Ammon's horn (tissue), 1 donor: ENCODE measurements at places on chromosomes 2 and 18.
A peak's percentile ranks its signal among the peaks of the same experiment; 100 is the strongest.

DNA sequence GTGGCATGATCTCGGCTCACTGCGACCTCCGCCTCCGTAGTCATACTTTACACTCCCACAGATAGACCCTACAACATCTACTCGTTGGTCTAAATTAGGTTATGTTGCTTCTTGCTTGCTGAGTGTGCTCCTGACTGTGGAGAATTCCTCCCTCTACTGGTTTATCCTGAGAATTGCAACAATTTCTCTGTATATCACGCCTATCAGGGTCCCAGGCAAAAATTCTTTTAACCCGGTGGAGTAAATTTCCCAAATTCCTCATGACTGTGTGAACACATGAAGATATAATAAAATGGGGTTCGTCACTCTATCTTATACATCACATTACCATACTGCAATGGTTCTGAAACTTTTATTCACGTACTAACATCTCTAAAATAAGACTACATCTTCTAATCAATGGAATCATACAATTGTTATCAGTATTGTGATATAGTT lies 156.7 kb downstream of the EVA1A start:
- DNase-seq, result peak; percentile 51

DNA sequence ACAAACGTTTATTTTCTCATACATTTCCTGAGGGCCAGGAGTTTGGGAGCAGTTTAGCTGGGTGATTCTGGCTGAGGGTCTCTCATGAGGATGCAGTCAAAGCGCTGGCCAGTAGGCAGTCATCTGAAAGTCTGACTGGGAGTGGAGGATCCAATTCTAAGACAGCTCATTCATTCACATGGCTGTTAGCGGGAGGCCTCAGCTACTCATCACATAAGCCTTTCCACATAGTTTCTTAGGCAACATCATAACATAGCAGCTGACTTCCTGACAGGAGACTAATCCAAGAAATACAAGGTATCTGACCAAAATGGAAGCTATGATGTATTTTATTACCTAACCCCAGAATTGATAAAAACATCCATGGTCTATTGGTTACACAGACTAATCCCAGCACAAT lies 2.9 kb upstream of the MRPL44 start:
- no peak for DNase-seq

GRCh38 chr2:120305296-120305695 lies 40.6 kb upstream of the INHBB start:
- no peak for DNase-seq

- no peak for DNase-seq
Measured at GRCh38 chr2:132597831-132598230, 72.2 kb downstream of the LYPD1 start.

GRCh38 chr2:174726212-174726611 lies 38.1 kb downstream of the CHRNA1 start:
- no peak for DNase-seq

DNA sequence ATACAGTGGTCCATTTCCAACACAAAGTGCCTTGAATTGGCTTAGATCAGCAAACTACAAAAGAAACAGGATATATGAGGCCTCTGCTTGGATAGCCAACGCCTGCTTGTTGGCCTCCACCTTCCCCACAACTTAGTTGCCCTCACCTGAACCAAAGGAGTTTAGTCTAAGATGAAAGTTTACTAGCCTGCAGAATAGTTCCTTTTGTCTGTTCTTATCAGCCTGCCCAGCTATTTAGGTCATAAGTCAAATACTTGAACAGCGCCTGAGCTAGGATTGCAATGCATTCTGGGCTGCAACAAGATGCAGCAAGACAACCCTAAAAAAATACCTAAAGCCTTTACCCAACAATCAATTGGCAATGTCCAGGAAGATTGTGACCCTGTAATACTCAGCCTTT lies 13.1 kb upstream of the EPG5 start:
- DNase-seq, result no peak

GRCh38 chr18:12376034-12376753 lies 833 bp downstream of the AFG3L2 start:
- no peak for DNase-seq

- DNase-seq, result no peak
Measured at GRCh38 chr2:174903264-174903556, 102.0 kb downstream of the CHN1 start.

GRCh38 chr2:101351207-101351606 lies 36.1 kb downstream of the CREG2 start:
- DNase-seq, result no peak

GRCh38 chr18:35619464-35619863 lies 37.9 kb downstream of the GALNT1 start:
- DNase-seq, result peak; percentile 88

GRCh38 chr2:190221429-190221828 lies 98.2 kb downstream of the HIBCH start:
- DNase-seq, result no peak

DNA sequence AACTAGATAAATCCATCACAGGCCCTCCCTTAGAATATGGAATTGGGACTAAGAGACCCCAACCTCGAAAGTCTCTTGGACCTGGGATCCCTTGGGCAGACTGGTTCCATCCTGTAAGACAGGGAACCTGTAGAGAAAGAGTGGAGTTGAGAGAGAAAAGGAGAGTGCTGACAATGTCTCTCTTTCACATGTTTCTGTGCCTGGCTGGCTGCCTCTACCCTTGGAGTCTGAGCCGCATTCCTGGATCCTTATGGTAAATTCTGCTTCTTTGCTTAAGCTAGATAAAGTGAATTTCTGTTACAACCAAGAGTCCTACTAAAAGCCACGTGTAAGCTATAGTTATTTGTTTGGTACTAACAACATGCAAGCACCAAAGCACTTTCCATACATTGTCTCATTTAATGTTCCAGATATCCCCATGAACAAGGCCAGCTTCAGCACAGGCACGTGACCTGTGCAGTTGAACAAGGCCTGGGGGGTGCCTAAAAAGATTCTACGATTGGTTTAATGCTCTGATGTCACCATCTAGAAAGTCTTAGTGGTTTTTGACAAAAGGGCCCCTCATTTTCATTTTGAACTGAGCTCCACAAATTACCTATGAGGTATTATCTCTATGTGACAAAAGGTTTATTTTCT lies 2.1 kb upstream of the PUM2 start:
- no peak for DNase-seq

GRCh38 chr2:190303647-190304046 lies 16.0 kb downstream of the HIBCH start:
- no peak for DNase-seq

DNA sequence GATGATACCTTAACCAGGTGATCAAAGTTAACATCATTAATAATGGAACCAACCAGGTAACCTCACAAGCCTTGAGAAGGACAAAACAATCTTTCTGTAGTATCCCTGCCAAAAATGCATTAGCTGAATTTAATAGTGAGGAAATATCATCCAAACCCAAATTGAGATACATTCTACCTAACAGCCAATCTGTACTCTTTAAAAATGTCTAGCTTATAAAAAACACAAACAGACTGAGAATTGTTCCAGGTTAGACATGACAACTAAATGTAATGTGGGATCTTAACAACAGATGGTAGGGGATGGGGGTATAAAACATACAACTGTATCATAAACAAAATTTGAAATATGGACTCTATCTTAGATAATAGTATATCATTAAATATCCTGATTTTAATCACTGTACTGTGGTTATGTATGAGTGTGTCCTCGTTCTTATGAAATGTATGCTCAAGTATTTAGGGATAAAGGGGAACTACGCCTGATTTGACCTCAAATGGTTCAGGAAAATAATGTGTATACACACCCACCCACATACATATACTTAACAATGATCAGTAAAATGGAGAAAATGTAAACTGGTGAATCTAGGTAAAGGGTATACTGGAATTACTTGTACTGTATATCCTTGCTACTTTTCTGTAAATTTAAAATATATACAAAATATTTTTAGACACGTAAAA lies 1.7 kb downstream of the FANCL start:
- no peak for DNase-seq

- DNase-seq, result no peak
Measured at GRCh38 chr18:69097349-69097748, 299.5 kb downstream of the CCDC102B start.

DNA sequence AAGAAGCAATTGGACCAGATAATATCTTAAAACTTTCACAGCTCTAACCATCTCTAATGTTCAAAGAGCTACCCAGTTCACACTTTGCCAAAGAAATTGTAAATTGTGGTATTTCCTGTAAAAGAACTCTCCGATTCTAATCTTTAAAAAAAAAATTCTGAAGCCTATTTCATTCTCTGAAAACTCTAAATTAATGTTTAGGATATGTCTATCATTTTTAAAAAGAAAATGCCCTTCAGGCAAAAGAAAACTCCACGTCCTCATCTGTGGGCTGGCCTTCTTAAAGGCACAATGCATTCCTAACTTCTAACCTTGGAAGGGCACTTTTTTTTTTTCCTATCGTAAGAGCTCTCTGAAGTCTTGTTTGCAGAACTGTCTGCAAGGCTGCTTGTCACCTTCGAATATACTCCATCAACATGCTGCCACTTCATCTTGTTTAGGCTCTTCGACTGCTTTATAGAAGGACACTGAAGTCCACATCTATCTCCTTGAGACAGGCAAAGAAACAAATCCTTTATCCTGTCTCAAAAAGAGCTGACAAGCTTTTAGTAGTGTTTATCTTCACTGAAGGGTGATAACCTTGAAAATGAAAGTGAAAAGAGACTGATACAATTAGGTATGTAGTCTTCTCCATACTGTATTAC lies 124.3 kb upstream of the SLC39A10 start:
- DNase-seq, result no peak

GRCh38 chr2:154158101-154158500 lies 286.4 kb downstream of the GALNT13 start:
- no peak for DNase-seq

DNA sequence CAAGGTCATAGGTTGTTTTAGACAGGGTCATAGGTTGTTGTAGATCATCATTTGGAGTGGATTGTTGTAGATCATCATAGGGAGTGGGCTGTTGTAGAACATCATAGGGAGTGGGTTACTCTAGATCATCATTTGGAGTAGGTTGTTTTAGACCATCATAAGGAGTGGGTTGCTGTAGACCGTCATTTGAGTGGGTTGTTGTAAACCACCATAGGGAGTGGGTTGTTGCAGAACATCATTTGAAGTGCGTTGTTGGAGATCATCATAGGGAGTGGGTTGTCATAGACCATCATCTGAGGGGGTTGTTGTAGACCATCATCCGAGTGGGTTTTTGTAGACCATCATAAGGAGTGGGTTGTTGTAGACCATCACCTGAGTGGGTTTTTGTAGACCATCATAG lies 9.5 kb upstream of the TRPM8 start:
- no peak for DNase-seq

DNA sequence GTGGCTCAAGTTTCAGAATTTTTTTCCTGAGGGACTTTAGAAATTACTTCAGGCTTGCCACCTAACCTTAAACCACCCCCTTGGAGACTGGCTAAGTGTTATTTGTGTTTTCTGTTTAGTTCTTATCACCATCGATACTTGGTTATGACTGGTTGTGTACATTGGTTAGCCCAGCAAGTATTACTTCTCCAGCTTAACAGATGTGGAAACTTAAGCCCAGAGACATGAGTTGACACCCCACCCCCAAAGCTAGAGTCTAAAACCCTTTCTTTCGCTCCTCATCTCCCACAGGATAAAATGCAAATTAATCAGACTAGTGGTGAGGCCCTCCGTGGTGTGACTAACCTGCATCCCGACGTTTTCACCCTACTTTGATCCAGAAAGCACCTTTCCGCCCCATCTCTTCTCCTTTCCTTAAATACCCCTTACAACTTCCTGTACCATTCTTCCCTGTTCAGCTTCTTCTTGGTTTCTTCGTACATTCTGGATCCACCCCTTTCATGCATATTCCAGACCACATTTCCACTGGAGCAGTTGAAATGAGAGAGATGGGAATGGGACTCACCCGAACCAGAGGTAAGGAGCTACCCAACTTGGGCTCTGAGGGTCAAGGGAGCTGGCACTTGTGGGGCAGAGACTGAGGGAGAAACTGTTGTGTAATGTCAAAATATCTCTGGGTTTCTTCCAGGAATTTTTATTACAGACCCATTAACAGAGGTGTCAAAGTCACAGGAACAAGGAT lies 819 bp upstream of the MAP3K2 start:
- no peak for DNase-seq

- DNase-seq, result no peak
Measured at GRCh38 chr2:75466708-75467311, 93.9 kb downstream of the EVA1A start.
